ENCODE measurements at places on chromosomes 12 and 14. TPM values are rescaled to one million over a fixed set of nuclear protein-coding genes. Genes with fewer than 3 reads are reported as not detected.

Gene HOXC6
- not detected for total RNA-seq

GRCh38 chr14:33413381-33413780, 474.7 kb downstream of the NPAS3 start:
- DNase-seq, result no peak

- no peak for DNase-seq
Measured at GRCh38 chr14:77848031-77848430, 48.1 kb downstream of the ADCK1 start.

Gene EPYC
- total RNA-seq, result not detected

- DNase-seq, result no peak
Measured at GRCh38 chr12:93109551-93110203, 180.6 kb upstream of the EEA1 start.

- DNase-seq, result no peak
Measured at GRCh38 chr12:31536672-31537071, 54.3 kb downstream of the DENND5B start.

DNA sequence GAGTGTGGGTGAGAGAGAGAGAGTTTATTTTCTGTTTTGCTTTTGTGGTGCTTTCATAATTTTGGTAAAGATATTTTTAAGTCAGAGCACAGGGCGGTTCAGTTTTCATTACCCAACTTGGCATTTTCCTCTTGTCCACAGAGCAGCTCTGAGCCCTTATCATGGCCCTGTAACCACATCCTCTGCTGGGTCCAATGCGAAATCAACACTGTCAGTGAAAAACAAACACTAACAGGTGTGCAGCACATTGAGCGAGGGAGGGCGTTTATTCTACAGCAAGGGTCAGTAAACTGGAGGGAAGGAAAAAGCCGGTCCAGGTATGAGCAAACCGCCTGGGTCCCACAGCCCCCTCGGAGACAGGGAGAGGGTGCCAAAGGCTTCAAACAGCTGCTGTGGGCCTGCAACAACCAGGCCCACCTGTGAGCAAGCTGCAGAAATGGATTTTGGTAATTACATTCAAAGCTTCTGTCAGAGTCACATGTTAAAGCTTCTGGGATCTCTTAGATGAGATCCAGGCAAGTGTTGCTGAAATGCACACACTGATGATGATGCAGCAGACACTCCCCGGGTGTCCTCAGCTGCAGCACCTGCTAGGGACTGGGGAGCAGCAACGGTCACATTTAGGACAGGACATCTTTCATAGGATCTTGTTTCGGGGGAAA, 132.7 kb upstream of the DYRK2 start:
- no peak for DNase-seq

Gene NUAK1
- 16.9 TPM for total RNA-seq

GRCh38 chr14:90678420-90678819, 137.8 kb downstream of the TTC7B start:
- no peak for DNase-seq

Data from GM23338 (cell line).